ENCODE measurements at places on chromosomes 1 and 21.

GRCh38 chr1:154863315-154864174, 6.5 kb downstream of the KCNN3 start:
- DNase-seq, result no peak

DNA sequence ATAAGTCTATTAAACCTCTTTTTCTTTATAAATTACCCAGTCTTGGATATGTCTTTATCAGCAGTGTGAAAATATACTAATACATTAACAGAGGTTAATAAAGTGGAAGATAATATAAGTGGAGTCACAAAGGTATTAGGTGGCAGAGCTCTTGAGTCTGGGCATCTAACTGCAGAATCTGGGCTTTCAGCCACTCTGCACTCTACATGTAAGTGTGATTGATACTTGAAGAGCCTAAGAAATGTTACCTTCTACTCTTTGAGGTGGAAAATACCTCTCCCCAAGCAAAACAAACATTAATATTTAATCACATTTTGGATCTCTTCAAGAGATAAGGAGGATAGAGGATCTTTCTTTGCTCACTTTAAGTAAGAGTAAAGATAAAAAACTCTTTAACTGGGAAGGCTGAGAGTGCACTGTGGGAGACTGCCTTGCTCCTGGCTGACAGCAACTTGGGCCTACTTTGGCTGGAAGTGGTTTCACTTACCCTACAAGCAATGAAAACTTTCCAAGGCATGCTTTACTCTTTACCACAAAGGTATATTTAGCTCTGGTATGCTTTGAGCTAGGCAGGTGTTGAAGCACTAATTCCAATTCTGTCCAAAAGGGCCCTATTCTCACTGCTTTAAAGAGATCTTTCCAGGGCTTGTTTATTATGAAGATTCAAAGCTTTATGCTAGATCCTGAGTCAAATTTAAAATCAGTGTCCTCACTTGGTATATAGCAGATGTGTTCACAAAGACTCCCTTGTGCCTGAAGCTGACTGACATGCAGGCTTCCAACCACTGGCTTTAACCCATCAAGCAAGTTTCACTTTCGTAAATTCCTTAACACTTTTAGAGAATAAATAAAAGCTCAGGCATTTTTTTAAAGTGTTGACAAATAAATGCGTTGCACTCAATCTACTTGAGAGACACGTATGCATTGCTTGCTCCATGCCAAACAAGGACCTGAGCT, 245.3 kb upstream of the ZP4 start:
- DNase-seq, result no peak

DNA sequence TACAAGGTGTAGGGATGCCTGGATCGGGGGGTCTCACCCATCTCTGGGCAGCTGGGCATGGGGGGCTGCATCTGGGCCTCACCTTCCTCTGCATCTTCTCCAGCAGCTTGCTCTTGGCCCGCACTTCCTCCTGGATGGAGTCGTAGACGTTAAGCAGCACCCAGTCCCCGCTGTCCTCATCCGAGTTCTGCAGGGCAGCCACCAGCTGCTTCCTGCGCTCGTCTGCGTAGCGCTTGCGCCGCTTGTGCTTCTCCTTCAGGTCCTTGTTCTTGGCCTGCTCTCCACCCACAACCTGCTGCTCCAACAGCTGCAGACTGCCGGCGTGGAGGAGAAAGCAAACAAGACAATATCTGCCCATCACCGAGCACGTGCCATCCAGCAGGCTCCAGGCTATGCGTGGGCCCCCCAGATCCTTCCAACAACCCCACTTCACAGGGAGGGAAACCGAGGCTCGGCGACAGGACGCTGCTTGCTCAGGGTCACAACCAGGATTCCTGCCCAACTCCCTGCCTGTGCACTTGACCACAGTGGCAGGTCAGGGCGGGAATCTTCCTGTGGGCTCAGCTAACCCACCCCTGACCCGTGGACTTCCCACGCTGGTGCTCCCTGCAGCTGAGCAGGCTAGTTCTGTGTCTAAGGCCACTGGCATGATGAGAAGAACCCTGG, 21.5 kb upstream of the DDOST start:
- no peak for DNase-seq

DNA sequence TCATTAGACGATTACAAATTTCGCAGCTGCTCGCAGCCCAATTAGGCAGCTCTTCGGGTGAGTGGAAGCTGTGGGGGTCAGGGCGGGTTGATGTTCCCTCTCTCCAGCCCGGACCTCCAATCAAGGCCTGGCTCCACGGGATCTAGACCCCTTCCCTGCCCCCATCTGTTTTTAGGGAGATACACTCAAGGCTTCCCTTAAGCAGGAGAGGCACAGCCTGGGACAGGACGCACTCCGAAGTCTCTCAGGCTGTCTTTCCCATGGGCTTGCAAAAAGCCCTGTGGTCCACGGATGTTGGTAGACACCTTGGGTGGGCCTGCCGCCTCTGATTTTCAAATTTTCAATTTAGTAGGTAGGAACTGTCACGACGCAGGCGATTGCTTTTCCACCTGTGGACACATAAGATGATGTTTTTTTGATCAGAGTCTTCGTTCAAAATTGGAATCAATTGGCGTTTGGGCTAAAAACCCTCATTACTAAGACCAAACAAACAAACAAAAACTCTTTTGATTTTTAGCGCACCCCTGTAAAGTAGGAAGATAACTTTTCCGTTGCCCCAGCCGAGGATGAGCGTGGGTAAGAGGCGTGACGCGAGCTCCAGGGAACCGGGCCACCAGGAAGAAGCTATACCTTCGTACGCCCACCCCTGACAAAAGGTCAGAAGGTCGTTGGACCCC, 2.5 kb upstream of the LHX8 start:
- DNase-seq, result no peak

DNA sequence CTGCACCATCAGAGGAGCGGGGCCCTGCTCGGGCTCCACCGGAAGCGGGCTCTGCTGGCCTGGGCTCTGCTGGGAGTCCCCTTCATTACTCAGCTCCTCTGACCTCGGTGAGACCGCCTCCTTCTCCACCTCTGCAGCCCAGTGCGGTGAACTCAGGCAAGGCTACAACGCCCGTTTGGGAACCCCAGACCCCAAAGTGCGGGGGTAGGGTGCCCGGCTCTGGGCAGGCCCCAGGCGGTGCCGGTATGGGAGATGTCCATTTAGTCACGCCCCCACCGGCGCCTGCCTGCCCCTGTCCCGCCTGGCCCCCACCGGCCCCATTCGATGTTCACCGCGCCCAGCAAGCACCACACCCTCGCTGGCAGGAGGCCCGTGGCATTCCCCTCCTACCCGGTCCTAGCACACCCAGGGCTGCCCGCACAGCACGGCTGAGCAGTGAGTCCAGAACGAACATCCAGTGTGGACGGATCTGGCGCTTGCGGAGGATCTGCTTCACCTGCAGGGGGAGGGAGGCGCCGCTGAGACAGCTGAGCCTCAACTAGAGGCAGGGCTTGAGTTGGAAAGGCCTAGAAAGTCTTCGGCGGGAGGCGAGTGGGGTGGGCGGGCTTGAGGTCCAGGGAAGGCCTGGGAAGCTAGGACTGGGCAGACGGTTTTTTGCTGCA, 10.0 kb downstream of the MAP3K6 start:
- no peak for DNase-seq

GRCh38 chr1:111747282-111747734, 8.1 kb upstream of the INKA2 start:
- no peak for DNase-seq

DNA sequence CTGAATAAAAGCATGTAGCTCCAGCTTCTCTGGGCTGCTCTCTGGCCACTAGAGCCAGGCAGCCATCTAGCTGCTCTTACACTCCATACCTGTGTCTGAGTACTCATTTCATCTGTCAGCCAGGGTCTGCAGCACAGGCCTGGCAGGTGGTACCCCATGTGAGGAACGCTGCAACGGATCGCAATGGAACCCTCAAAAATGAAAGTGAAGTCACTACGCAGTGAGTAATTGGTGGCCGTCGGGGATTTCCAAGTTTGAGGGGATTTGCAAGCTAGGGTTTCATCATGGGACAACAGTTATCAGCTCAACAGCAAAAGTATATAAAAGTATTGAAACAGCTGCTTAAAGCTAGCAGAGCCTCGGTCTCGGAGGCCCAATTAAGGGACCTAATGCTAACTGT, 186.7 kb downstream of the HFM1 start:
- DNase-seq, result no peak

- DNase-seq, result no peak
These were observed 113.6 kb upstream of the TIAM1 start for GRCh38 chr21:31457675-31458074.

DNA sequence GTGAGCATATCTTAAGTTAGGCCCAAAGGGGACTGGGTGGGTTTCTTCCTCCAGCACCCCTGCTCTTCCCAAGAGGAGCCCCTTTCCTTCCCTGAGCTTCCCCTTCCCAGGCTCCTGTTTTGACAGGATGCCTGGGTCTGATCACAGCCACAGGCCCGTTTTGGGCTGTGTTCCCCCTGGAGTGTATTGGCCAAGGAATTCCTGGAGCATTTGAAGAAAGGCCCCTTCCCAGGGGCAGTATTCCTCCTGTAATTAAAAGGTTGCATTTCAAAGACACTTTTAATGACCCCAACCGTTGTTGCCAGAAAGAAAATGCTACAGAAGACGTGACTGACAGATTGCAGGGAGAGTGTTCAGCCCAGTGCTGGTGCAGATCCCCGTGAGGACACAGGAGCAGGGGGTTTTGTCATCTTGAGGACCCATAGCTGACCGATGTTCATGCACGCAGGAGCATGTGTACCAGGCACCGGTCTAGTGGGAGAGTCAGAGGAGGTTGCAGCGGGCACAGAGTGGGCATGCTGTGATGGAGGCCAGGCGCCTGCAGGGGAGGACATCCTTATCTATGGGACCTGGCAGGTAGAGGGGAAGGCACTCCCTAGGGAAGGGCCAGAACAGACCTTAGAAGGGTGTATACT, 19.3 kb upstream of the LBR start:
- no peak for DNase-seq

DNA sequence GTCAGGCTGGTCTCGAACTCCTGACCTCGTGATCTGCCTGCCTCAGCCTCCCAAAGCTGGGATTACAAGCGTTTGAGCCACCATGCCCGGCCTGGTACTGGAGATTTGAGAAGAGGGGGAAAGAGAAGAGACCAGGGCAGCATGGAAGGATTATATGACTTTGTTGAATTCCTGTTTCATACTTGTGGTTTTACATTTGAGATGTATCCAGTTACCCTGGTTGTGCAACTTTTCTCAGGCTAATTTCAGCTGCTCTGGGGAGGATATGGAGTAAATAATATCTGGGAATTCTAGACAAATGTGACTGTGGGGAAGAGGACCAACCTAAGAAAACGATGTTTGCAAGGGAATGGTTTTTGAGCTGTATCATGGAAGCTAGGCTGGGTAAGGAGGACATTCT, 89.5 kb upstream of the GREM2 start:
- no peak for DNase-seq

- no peak for DNase-seq
These were observed 22.7 kb upstream of the ACTRT2 start for GRCh38 chr1:2998503-2999100.

- no peak for DNase-seq
These were observed 9.3 kb downstream of the SLC35E2B start for GRCh38 chr1:1683104-1683905.

- no peak for DNase-seq
These were observed 98.8 kb downstream of the RASAL2 start for GRCh38 chr1:178192686-178193085.

DNA sequence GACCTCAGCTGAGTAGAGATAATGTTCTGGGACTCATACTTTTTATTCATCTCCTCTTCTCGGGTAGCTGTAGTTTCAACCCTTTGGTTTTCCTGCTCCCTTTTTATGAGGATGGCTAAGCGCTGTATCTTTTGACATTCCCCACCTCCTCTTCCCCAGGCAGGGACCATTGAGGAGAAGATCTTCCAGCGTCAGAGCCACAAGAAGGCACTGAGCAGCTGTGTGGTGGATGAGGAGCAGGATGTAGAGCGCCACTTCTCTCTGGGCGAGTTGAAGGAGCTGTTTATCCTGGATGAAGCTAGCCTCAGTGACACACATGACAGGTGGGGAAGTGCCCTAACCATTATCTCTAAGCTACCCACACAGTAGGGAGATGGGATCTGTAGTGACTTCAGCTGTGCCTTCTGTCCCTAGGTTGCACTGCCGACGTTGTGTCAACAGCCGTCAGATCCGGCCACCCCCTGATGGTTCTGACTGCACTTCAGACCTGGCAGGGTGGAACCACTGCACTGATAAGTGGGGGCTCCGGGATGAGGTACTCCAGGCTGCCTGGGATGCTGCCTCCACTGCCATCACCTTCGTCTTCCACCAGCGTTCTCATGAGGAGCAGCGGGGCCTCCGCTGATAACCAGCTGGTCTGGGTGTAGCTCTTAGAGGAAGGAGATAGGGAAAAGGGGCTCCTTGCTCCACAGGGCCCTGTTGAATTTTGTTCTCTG, 25.6 kb downstream of the LRRC41 start:
- DNase-seq, result no peak

GRCh38 chr21:42781150-42781970, 98.0 kb downstream of the WDR4 start:
- no peak for DNase-seq

DNA sequence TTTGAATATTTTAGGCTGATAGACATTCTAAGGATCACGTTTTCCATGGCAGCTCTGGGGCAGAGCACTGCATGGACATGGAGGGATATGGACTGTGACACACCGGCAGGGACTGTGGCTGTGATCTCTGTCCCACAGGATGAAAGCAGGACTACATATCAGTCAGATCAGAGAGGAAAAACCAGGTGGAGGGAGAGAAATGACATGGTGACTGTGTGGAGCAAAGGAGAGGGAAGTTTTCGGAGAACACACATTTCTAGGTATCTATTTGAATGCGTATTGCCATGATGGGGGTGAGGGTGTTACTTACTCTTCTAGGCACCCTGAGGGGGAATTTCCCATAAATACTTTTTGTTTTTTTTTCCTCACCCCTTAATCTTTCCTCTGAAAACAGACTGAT, 3.2 kb upstream of the CD1C start:
- DNase-seq, result no peak

DNA sequence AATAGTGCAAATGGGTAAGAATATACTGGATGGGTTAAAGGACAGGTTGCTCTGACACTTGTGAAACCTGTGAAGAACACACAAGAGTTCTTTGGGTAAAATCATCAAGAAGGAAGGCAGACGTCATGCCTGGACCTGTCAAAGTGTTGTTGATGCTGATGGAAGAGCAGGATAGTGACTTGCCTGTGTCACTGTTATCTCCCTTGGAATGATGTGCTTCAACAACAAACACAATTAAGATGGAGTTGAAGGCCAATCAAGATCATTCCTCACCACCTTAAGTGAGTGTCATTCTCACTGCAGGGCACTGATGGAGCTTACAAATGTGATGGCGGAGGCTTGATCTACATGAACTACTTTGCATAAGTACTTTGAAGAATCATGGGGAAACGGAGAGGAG, 73.2 kb downstream of the LRRN2 start:
- no peak for DNase-seq

GRCh38 chr21:33234635-33235520, 5.1 kb downstream of the IFNAR2 start:
- no peak for DNase-seq

GRCh38 chr1:28409090-28409489, 39.5 kb downstream of the PHACTR4 start:
- DNase-seq, result no peak

- no peak for DNase-seq
These were observed 862 bp upstream of the DIPK1A start for GRCh38 chr1:92961896-92962752.

GRCh38 chr1:25103164-25103795, 129.0 kb downstream of the SYF2 start:
- DNase-seq, result no peak
